Tibial nerve (tissue), 4 donors: ENCODE measurements at places on chromosomes 7 and 10.

DNA sequence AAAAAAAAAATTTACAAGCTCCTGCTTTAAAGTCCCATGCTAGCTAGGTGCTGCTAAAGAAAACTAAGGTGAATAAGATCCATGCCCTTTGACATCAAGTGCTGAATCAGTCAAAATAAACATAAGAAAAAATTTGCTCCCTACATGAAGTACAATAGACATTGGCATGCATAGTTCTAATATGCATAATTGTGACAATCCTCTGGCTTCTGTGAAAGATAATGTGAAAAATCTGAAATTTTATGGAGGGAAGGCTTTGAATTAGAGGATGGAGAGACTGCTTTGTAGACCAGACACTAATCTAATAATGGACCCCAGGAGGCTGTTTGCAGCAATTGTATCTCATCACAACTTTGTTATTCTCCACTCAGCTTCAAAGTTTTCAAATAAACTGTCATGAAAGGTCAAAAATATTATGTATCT is 127.9 kb upstream of the CDK1 start:
- peaks cover 8% of the 10 kb centered on the region for H3K4me1 ChIP-seq
- no peaks in the 10 kb centered on the region for H3K27me3 ChIP-seq
- no peak overlapping the region for H3K27ac ChIP-seq
- no peak overlapping the region for H3K4me3 ChIP-seq
- no peaks in the 10 kb centered on the region for H3K36me3 ChIP-seq

GRCh38 chr10:109202111-109202510 is 721.2 kb downstream of the XPNPEP1 start:
- H3K4me1 ChIP-seq = no peaks in the 10 kb centered on the region
- no peak overlapping the region for H3K4me3 ChIP-seq
- no peak for DNase-seq
- no peak overlapping the region for H3K27ac ChIP-seq
- H3K27me3 ChIP-seq = no peaks in the 10 kb centered on the region

DNA sequence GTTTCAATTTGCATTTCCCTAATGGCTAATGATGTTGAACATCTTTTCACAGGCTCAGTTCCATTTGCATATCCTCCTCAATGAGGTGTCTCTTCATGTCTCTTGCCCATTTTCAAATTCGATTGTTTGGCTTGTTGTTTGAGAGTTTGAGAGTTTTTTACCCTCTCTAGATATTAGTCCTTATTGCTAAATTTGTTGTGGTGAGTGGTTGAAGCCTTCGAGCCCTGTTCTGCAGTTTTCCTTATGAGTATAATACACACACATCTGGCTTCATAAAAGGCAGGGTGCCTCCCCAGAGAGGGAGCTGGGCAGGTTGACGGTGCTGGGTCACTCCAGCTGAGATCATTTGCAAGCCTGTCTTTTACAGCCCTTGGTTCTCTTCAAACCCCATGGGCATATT is 65.1 kb downstream of the RGS10 start:
- H3K27ac ChIP-seq = no peak overlapping the region
- H3K4me3 ChIP-seq = no peak overlapping the region
- no peaks in the 10 kb centered on the region for H3K36me3 ChIP-seq
- H3K27me3 ChIP-seq = no peaks in the 10 kb centered on the region
- no peaks in the 10 kb centered on the region for H3K4me1 ChIP-seq
- no peak for DNase-seq

GRCh38 chr7:107922886-107923285 is 31.9 kb downstream of the DLD start:
- no peaks in the 10 kb centered on the region for H3K27me3 ChIP-seq
- no peaks in the 10 kb centered on the region for H3K36me3 ChIP-seq
- no peak for DNase-seq
- H3K4me3 ChIP-seq = no peak overlapping the region
- H3K27ac ChIP-seq = no peak overlapping the region

DNA sequence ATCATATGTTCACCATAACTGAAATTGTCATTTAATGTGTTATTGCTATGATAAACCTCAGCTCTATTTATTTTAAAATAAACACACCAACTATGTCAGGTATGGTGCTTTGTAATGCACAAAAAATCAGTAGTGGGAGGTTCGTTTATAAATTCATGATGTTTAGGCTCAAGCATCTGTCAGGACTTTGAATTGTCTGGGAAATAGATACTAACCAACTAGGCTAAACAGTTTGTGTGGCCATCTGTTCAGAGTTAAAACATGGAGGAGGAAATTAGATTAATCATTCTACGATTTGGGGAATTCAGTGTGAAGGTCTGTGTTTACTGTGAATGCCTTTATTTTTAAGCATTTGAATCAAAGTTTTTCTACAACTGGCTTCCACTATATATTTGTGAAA is 212.6 kb upstream of the FZD8 start:
- H3K36me3 ChIP-seq = no peaks in the 10 kb centered on the region
- no peaks in the 10 kb centered on the region for H3K4me1 ChIP-seq
- no peaks in the 10 kb centered on the region for H3K27me3 ChIP-seq
- no peak overlapping the region for H3K4me3 ChIP-seq

DNA sequence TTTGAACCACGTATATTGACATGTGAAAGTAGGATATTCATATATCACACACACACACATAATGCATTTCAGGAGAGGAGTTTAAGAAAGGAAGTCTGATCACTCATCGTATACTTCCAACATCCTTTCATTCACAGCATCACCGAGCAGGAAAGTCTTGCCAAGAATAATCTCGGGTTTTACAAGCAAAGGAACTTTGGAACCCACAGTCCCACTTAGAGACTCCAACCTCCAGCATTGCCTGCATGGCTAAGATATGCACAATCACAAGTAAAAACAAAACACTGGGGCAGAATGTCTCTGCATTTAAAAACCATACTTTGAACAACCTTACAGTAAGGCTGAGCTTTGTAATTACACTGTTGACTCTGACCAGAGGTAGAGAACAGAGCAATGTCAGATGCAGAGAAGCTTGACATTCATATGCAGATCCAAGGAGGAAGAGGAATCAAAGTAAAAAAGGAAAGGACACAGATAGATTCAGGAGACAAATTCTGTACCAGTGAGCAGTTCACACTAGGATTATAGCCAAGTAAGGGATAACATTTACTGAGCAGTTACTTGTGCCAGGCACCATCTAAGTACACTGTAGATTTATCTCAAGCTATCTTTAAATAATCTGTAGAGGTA is 14.8 kb downstream of the THSD7A start:
- peaks cover 5% of the 10 kb centered on the region for H3K4me1 ChIP-seq
- H3K4me3 ChIP-seq = no peak overlapping the region
- H3K27me3 ChIP-seq = no peaks in the 10 kb centered on the region
- no peaks in the 10 kb centered on the region for H3K36me3 ChIP-seq

DNA sequence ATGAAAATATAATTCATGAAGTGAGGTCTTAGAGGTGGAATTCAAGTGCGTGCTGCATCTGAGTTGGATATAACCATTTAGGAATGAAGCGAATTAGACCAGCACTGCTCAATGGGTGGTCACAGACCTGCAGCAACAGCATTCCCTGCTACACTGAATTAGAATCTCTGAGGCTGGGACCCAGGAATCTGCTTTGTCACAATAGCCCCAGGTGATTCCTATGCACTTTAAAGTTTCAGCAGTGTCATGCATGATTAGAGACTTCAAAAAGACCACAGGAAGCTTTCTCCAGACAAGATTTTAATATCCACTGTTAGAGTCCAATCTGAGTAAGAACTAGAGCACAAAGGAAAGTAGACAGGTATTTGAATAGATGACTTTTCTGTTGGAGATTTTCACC is 352.8 kb upstream of the VSTM2A start:
- no peak overlapping the region for H3K4me3 ChIP-seq
- no peak overlapping the region for H3K27ac ChIP-seq
- no peak for DNase-seq
- no peaks in the 10 kb centered on the region for H3K36me3 ChIP-seq
